ENCODE measurements at places on chromosomes 7 and 10.

GRCh38 chr7:83414947-83415346 is 234.0 kb downstream of the SEMA3E start:
- DNase-seq: no peak

DNA sequence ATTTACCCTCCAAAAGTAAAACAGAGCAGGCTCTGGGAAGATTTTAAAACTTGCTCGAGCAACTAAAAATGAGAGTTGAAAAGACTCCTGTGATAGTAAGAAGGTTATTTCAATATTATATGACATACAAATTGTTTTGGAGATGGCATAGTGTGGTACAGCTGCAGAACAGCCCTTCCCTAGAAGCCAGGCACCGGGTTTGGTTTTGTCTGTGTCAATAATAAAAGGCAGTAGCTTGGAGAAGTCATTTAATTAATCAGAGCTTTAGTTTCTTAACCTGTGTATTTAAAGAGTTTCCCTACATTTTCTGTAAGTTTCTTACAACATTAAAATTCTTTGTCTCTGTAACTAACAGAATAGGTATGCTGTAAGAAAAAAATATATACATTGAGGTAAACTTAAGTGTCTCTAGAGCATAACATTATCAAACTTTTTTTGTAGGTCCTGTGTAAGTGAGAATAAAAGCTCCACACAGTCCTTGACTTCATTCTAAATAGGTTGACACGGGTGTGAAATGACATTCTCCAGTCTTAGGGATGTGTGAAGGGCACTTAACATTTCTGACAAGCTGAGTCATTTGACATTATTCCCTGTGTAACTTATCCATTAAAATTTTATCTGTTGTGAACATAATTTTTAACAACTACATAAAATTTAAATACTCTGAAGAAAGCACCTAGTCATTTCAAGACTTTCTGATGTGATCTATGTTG is 425.0 kb upstream of the ETV1 start:
- no peak for DNase-seq

DNA sequence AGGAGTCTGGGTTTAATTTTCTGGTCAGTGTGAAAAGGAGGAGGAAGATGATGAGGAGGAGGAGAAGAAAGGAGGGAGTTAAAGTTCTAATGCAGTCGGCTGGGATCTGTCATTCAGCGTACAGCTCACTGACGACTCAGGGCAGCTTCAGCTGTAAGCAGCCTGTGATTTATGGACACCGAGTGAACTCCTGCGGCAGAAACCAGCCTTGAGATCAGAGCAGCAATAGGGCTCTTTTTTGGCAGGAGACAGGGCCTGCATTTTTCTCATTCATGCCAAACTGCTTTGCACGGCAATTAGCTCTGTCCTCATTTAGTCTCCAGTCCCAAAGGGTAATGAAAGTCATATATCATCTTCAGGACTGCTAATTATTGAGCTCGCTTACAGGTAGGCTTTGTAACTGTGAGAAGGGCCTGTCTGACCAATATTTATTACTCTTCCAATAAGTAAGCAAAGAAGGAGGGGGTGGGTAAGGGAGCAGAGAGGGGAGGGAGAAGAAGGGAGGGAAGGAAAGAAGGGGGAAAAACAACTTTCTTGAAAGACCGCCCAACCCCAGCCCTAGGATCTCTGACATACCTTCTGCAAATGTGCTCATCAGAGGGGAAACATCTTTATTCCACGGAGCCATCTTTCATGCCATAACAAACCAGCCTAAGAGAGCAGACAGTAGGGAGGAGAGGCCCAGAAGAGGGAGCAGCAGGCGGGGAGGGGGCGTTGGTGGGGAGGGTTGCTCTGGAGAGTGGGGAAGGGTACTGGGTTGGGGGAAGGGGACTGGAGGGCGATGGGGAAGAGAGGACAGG is 48.1 kb upstream of the COMTD1 start:
- peak; percentile 64 for DNase-seq

DNA sequence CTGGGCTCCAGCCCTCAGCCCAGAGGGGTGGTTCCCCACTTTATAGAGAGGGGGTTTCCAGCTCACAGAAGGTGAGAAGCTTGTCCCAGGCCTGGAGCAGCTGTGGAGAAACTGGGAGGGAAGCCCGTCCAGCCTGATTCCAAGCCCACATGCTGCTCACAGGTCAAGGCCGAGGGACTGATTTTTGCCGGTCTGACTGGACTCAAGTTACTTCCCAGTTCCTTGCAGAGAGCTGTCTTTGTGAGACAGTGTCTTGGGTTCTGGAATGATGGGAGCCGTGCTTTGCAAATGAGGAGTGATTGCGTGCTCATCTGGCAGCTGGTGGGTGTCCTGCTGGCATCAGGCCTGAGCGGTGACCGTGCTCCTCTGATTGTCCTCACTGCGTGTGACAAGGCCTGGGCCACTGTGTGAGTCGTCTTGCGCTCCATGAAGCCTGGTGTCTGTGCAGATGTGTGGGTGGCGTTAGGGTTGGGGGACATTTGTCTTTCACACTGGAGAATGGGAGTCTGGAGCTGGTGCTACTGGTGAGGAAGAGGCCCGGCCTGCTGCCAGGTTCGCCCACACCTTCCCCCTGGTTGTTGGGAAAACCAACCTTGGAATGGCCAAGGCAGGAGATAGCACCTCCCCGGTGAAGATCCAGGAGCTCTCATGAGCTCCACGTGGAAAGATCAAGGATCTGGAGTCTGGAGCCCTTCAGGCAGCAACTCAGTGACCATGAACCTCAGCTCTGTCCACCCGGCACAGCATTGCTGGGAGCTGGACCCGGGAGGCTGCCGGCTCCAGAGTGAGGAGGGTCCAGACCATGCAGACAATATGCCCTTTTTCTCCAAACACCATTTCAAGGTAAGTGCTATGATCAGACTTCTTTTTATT is 129.6 kb downstream of the SMURF1 start:
- DNase-seq: no peak

GRCh38 chr7:133859871-133860450 is 267.2 kb upstream of the LRGUK start:
- DNase-seq: no peak

DNA sequence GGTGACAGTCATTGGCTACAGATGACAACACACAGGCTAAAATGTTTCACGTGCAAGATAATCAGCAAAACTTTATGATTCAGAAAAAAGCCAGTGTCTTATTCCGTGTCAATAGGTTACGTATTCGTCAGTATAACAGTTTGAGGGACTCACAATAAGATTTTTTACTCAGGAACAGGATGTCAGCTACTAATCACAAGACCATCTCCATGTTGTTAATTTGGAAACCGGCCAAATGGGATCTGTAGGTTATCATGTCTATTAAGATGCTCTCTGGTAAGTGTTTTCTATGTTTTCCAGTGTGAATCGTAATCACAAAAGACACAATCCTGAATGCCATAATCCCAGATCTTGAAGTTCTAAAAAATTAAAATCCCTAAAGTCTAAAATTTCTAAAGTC is 197.3 kb downstream of the ETV1 start:
- DNase-seq: no peak
